Lung microvascular endothelial cell (primary cell): ENCODE measurements at places on chromosomes 11 and 22. TPM values are rescaled to one million over a fixed set of nuclear protein-coding genes. Genes with fewer than 3 reads are reported as not detected.
A peak's percentile ranks its signal among the peaks of the same experiment; 100 is the strongest.

Gene CNGA4
- not detected in 2 replicates for total RNA-seq

DNA sequence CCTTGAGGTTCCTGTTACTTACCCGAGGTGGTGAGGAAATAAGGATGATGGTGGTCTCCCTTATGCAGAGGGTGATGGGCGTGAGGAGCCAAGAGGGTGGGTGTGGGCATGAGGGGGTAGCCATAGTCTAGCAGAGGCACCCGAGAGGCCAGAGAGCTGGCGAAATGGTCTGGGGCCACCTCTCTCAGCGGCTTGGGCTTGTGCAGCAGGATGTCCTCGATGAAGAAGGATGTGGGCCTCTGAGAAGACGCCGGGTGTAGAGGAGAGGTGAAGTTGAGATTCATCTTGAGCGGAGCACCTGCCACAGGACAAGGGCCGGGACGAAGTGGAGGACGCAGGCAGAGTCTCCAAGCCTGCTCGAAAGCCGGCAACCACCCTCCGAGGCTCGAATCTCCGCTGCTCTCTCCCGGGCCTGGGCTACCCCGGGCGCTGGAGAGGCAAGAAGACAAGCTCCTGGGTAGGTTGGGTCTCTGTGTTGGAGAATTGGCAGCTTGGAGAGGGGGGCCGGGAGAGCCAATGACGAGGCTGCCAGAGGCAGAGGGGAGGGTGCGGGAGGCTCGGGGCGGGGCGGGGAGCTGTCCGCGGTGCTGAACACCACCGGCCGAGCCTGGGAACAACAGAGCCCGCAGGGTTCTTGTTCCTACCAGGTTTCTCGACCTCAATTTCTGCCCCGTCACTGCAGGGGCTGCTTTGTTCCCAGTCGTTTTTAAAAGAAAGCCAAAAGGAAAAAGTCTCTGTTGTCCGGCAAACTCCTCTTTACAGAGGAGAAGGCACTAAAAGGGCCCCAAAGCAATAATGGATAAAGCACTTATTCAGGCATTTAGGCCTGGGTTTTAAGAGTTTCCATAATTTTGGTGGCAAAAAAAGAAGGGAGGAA lies at the start of gene BSX:
BSX (minus strand) TSS at position 447 of the 877 bp plus-strand sequence; CDS start at position 284, 163 bp downstream.
- DNase-seq: peak; percentile 48

DNA sequence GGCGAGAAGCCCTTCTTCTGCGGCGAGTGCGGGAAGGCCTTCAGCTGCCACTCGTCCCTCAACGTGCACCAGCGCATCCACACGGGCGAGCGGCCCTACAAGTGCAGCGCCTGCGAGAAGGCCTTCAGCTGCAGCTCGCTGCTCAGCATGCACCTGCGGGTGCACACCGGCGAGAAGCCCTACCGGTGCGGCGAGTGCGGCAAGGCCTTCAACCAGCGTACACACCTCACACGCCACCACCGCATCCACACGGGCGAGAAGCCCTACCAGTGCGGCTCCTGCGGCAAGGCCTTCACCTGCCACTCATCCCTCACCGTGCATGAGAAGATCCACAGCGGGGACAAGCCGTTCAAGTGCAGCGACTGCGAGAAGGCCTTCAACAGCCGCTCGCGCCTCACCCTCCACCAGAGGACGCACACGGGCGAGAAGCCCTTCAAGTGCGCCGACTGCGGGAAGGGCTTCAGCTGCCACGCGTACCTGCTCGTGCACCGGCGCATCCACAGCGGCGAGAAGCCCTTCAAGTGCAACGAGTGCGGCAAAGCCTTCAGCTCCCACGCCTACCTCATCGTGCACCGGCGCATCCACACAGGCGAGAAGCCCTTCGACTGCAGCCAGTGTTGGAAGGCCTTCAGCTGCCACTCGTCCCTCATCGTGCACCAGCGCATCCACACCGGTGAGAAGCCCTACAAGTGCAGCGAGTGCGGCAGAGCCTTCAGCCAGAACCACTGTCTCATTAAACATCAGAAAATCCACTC lies 12.2 kb downstream of the ZNF74 start:
- DNase-seq: no peak

DNA sequence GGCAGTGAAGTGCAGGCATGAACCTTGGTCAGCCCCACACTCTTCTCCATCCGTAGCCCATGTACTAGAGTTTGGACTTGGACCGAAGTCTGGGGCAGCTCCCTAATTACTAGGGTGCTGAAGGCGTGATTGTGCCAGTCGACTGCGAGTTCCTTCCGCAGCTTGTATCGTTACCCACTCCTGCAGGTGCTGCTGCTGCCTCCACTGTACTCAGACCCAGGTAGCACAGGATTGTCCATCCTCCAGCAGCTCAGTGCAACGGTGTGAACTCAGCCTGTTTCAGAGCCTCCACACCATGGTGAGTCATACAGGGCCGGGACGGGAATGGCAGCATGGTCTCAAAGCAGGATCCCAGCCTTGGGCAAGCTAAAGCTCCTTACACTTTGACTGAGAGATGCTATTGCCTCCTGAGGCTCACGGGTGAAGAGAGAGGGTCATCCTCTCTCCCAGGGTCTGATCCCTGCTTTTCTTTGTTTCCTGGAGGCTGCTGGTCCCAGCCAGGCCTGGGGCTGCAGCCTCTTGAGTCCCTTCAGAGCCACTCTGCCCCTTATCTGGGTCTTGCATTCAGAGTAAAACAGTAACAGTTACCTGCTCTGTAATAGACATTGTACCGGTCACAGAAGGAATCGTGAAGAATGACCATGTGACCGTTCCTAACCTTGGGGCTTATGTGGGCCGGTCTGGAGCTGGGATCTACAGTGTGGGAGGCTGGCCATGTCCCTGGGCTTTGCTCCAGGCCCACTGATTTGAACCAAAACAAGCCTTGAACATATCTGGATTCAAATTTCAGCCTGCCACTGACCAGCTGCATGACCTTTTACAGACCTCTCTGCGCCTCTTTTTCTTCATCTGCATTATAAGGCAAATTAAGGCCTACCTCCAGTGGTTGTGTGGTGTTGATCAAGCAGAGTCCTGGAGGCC lies 1.7 kb downstream of the TKFC start:
- DNase-seq: no peak

DNA sequence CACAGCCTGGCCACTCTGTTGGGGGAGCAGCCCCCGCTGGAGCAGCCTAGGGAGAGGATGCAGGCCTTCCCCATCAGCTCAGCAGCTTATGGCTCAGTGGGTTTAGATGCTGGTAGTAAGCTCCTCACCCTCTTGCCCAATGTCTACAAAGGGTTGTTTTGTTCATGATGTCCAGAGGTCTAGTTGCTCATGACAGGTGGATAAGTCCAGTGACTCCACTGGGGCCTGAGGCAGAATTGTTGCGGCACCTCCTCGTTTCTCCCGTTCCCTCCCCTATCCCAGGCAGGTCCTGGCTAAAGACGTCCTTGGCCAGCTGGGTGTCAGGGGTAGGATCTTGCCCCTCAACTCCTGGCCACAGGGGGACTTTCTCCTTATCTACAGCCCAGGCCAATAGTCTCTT lies 233.5 kb upstream of the B3GAT1 start:
- no peak for DNase-seq

Gene XNDC1N
- total RNA-seq: 5.7 and 6.0 TPM in 2 replicates

DNA sequence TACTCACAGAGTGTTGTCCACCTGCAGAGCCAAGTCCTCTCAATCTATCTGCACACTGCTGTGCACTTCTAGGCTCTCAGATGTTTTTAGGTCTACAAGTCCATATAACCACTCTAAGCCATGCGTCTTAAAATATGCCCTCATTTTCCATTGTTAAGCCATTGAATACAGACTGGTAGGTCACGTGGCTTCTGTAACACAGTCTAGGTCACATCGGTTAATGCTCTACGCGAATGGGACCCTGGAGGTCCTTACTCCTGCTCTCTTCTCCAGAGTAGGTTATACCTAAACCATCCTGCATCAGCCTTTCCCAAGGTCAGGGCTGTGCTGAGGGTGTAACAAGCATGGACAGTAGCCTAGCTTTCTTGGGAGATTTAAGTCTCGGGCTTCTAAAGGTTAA lies 819 bp downstream of the JAML start:
- no peak for DNase-seq

DNA sequence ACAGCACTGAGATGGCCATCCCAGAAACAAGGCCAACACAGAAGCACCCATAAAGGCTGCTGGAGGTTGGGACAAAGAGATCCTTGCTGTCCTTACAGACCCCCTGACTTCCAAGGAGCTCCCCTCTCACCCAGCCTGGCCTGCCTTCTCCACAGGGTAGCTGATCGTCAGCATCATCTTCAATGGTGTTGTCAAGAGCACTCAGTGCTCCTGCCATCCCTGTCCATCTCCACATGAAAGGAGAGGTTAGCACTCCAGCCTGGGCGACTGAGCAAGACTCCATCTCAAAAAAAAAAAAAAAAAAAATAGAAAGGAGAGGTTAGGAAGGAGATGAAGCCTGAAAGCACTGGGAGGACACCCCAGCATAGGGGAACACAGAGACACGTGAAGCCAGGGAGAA lies 2.1 kb upstream of the POU2AF3 start:
- no peak for DNase-seq

Gene GPR83
- not detected in 2 replicates for total RNA-seq

GRCh38 chr11:105574974-105575373 lies 34.9 kb upstream of the GRIA4 start:
- no peak for DNase-seq

Gene KRTAP5-7
- not detected in 2 replicates for total RNA-seq

- DNase-seq: no peak
These were observed 4.6 kb downstream of the IFITM10 start for GRCh38 chr11:1745701-1746320.

DNA sequence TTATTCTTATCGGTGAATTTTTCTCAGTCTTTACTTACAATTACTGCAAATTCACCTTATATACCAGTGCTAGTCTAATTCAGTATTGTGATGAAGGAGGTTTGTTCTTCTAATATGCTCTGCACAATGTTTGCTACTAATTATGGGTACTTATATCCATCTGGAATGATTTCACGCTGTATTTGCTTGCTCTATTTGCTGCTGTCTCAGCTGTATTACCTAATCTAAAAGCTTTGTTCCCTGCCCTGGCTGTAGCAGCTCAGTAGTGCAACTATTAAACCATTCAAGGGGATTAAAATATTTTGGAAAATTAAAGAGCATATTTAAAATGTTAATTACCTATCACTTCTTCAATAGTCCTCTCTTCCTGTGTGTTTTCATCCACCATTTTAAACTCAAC lies 375.3 kb downstream of the LUZP2 start:
- DNase-seq: no peak

Gene AKIP1
- 22.4 and 23.2 TPM in 2 replicates for total RNA-seq

- DNase-seq: no peak
These were observed 947.9 kb upstream of the CHORDC1 start for GRCh38 chr11:91170711-91171110.

DNA sequence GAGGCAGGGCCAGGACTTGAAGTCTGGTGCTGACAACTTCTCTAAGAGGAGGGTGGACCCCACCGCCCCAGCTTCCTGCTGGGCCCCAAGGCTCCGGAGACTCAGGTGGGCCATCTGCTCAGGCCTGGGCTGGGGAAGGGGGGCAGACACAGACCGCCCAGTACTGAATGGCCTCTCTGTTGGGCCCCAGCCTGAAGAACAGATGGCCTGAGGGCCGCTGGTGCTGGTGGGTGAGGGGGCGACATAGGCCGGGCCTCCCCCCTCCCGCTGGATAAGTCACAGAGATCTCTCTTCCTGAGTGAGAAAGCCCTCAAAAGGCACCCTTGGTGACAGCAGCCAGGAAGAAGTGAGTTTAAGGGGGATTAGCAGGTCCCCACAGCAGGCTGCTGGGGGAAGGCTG lies 12.5 kb upstream of the TP53I11 start:
- DNase-seq: no peak

GRCh38 chr11:58621586-58622262 lies 741 bp upstream of the CNTF start:
- DNase-seq: no peak

DNA sequence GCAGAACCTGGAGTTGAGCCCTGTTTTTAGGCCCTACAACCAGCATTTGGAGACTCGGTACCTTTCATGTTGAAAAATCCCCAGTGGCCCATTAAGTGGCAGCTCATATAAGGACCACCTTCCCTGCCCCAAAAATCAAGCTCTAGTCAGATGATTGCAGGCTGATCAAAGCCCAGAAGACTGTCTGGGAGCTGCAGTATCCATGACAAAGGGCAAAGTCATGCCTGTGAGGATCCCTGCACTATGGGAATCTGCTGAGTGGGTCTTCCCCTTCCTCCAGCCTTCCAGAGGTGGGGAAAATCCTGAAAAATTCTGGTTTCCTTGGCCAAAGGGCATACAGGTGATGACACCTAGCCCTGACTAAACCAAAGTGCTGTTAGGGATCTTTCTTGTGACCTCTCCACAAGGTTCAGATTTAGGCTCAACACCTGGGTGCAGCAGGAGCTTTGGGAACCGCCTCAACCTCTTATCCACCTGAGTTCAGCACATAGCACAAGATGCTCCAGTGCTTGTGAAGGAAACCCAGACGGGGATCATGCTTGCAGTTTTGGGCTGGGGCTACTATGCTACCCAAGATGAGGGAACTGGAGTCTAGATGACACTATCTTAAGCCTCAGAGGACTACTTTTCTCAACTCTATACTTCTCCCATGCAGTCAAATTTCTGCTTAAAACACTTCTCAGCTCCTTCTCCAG lies 1.2 kb upstream of the TRIM3 start:
- DNase-seq: no peak

GRCh38 chr11:13772223-13773046 lies 104.0 kb downstream of the FAR1 start:
- DNase-seq: peak; percentile 80

Gene ABCG4
- 0.22 TPM in 1 of 2 replicates, not detected in the other for total RNA-seq

Gene TSSK2
- not detected in 2 replicates for total RNA-seq

Gene MMP3
- total RNA-seq: not detected in 2 replicates

GRCh38 chr11:48037709-48038468 lies 57.5 kb downstream of the PTPRJ start:
- no peak for DNase-seq
